ENCODE measurements at places on chromosomes 7 and 10.

DNA sequence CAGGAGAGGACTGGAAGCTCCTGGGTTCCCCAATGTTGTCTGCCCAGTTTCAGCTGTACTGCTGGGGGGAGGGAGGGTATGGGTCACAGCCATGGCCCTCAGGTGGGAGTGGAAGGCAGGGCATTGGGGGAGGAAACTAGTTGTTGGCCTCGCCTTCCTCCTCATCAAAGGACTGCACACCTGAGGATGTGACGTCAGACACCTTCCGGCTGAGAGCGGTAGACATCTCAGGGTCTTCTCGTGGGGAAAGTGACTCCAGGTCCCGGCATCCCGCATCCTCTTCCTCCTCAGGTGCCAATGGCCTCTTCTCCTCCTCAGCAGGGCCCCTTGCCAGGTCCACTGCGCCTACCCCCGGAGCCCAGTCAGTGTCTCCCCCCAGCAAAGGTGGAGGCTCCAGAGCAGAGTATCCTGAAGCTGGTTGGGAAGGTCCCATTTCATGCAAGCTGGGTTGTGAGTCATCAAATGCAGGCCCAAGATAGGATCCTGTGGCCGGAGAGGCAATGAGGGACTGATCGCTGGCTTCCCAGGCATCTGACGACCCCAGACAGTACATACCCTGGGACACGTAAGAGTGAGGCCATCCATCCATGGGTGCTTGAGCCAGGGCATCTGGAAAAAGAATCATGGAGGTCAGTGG lies 6.0 kb downstream of the FAM131B start:
- DNase-seq = no peak

- no peak for DNase-seq
Observed at GRCh38 chr10:33329178-33329577, 5.3 kb downstream of the NRP1 start.

- DNase-seq = no peak
Observed at GRCh38 chr7:39158367-39158766, 180.7 kb downstream of the POU6F2 start.

DNA sequence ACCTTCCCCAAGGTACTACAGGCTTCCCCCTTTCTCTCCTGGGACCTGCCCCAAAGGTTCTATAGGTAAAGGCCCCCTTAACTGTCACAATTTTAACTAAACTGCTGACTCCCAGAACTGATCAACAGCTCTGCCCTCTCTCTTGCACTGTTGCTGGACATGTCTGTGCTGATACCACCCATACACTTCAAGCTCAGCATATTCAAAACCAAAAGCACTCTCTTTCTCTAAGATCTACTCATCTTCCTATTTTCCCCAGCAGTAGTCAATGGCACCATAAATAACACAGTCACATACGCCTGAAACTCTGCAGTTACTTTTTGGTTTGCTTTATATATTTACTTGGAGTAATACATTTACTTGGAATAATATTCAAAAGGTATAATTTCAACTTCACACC lies 12.3 kb downstream of the OSBPL3 start:
- DNase-seq = no peak

DNA sequence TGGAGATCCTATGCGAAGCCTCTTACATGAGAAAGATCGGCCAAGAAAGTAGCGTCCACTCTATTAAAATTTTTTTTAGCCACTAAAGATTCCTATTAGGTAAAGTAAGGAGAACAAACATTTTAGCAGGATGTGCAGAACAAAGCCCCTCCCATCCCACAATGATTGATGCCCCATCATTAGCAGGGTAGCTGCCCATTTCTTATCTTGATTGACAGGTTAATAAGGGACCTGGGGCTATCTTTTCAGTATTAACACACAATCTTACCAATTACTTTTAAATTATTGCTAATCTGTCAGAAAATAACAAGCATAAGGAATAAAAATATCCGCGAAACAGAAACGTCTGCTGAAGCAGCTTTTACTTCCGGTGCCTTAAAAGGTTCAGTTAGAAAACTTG lies 5.1 kb downstream of the FZD8 start:
- no peak for DNase-seq

GRCh38 chr7:158804335-158804734 lies 25.0 kb downstream of the ESYT2 start:
- no peak for DNase-seq

GRCh38 chr10:127492607-127493250 lies 56.4 kb upstream of the NPS start:
- no peak for DNase-seq

DNA sequence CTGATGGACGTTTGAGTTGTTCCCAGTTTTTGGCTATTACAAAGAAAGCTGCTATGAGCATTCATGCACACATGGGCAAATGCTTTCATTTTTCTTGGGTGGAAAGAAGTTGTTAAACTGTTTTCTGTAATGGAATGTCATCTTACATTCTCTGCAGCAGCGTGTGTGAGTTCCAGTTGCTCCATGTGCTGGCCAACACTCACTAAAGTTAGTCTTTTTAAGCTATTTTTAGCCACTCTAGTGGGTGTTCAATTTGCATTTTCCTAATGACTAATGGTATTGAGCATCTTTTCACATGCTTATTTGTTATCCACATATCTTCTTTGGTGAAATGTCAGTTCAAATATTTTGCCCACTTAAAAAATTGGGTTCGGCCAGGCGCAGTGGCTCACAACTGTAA lies 82.8 kb upstream of the COL13A1 start:
- no peak for DNase-seq

DNA sequence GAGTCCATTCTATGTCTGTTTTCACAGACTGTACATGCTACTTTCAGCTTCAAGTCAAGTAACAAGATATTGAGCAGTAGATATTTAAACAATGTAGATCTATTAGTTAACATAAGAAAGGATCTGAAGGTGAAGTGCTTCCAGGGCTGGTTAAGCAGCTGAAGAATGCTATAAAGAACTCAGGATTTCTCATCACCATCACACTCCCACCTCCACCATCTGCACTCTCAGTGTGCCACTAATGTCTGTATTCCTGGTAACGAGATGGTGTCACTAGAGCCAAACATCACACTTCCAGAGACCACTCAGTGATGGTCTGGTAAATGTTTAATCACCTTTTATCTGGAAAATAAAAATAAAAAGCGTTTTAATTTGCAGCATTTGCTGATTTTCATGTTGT lies 224.0 kb upstream of the FERD3L start:
- DNase-seq = no peak

GRCh38 chr7:72313906-72314305 lies 98.2 kb downstream of the CALN1 start:
- DNase-seq = no peak

- DNase-seq = no peak
Observed at GRCh38 chr7:72080865-72081510, 331.1 kb downstream of the CALN1 start.

DNA sequence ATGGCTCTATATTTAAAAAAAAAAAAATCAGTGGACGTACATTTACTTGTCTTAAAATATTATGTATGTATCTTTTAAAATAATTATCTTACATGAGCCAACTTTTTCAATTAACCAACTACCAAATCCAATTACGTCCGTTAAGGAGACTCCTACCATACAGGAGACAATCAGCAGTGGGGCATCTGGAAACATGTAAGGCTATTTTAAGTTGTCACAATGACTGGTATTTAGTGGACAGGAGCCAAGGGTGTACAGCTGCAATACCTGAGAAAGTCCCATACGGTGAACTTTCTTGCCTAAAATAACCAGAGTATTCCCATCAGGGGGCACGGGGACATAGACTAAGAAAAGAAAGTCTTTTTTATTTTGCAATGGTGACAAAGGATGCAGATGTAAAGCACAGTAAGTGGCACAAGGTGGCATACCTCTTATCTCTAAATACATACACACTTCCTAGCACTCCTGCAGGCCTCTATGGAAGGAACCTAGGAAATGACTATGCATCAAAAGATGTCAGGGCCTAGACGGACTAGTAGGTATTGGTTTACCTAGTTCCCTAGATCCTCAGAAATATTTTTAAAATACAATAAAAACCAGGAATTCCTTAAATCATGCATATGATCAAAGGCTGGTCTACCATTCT lies 16.0 kb upstream of the TLL2 start:
- no peak for DNase-seq

DNA sequence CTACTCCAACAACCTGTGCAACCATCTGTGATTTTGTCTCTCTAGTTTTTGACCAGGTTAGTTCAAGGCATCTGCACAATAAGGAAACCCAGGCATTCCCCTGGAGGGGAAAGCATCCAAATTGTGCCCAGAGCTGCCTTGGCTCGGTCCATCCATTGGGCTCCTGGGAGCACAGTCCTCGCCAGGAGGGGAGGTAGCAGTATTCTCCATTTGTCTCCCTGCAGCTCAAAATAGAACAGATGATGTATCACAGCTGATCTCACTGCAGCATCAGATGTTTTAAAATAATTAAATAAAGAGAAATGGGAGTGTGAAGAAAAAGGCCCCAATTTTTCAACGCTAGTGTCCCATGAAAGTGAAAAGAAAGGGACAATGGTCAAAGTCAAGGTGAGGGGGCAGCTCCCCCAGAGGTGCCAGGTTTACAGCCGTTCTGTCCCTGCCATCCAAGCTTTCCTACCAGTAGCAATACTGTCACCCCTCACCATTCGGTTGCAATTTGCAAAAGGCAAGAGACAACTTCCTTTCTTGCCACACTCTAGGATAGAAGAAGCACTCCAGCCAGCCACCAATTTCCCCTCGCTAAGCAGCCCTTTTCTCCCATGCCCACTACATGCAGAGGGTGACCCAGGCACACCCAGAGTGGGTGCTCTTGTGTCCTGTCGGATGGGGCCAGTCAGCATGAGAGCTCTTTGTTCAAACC lies 43.7 kb downstream of the KCNMA1 start:
- DNase-seq = no peak

DNA sequence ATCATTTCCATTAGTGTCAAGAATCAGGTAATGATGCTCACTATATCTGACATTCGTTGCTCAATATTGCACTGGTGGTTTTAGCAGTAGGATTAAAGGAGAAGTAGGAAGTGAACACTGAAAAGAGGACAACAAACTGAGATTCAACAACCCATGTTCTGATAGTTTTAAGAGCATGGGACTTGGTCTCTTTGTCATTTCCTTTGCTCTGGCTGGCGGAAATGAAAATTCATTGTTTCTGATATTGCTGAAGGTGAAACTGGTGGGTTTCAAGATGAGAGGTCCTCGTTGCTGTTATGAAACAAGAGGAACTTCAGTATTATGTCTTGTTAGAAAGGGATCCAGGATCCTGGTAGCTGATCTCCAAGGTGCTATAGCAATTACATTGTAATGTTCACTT lies 129.0 kb downstream of the DNAH11 start:
- no peak for DNase-seq

- DNase-seq = no peak
Observed at GRCh38 chr10:87092861-87093631, 1.6 kb downstream of the GLUD1 start.

GRCh38 chr7:2124604-2125345 lies 108.0 kb downstream of the MAD1L1 start:
- no peak for DNase-seq

DNA sequence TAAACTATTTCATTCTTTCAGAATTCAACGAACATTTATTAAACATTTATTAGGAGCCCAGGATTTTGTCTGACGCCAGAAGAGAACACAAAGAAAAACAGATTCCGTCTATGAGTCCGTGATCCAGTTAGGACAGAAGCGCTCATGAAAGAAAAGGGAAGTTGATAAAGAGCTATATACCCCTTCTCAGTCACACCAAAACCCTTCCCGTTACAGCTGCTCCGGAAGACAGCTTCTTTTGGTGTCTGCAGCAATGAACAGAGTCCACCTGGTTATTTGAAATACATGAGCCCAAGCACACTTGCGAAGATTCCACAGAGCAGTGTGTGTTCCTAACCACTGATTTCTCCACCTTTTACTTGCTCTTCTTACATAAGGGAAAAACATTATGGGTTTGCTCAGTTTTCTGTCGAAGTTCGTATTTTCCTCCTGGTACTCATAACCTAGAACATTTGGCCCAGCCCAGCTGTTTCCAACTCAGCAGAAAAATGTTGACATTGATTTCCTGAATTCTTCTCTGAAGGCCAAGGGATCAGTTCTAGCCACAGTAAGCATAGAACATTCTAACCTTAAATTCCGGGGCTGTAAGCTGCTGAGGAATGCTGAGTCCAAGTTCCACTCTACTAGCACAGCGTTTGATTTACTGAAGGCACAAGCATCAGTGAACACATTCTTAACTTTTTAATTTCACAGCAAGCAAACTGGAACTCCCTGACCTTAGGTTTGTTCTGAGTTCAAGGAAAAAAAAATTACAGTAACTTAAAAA lies 206.5 kb downstream of the SORCS1 start:
- DNase-seq = no peak

- DNase-seq = no peak
Observed at GRCh38 chr7:1743481-1744230, 73.6 kb downstream of the ELFN1 start.

GRCh38 chr10:132967540-132967939 lies 25.2 kb upstream of the CFAP46 start:
- DNase-seq = no peak

DNA sequence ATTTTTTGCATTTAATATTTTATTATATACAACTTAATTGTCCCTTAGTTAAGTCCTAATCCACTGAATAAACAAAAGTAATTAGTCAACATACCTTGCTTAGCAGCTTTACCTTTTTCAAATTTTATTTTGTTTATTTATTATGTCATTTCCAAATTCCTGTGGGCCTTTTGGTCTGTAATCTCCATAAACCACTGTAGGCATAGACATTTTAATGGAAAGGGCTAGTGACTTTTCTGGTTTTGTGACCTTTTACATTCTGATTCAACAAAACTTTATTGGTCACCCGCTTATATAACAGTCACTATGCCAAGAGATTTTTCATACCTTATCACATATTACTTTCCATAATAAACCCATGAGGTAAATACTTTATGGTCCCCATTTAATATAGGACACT lies 181.3 kb upstream of the PRPS1L1 start:
- no peak for DNase-seq

DNA sequence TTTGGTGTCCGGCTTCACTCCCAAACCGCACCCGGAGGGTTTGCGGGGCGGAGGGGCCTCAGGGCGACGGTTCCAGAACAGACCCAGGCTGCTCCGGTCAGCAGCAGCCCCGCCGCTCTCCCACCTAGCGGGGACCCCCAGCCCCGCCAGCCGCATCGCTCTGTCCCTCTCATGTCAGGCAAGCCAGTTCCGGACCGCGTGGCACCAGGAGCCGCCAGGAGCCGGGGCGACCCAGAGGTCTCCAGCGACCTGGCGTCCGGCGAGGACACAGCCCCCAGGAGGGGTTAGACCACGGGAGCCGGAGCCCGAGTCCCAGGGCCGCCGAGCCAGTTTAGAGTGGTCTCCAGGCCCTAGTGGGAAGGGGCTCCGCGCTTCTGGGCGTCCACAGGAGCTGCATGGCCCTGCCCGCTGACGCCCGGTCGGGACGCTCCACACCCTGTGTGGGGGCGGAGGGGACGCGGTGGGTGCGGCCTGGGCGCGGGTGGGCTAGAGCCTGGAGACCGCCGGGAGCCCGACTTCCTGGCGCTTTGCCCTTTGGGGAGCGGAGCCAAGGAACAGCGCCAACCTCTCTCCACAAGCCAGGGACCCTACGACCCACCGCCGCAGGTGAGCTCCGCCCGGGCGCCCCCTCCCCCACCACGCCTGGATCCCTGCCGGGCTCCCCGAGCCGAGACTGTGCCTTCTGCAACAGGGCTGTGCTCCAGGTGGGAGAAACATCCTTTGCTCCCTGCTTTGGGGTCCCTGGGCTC lies 43.4 kb downstream of the ZNF117 start:
- DNase-seq = no peak

All from trophoblast cell (in vitro differentiated cells and primary cell).